Activated CD4-positive, alpha-beta T cell treated with anti-CD3 and anti-CD28 coated beads, Interleukin-2, Interleukin-4, amounts not matched to agents 100 ng/mL and 50 ng/mL, durations not matched to agents 16 hours and 8 hours (primary cell): ENCODE measurements at places on chromosomes 1 and 21.

- DNase-seq, result peak; percentile 39
These were observed 1.1 kb upstream of the GTF2B start for GRCh38 chr1:88892357-88892877.

DNA sequence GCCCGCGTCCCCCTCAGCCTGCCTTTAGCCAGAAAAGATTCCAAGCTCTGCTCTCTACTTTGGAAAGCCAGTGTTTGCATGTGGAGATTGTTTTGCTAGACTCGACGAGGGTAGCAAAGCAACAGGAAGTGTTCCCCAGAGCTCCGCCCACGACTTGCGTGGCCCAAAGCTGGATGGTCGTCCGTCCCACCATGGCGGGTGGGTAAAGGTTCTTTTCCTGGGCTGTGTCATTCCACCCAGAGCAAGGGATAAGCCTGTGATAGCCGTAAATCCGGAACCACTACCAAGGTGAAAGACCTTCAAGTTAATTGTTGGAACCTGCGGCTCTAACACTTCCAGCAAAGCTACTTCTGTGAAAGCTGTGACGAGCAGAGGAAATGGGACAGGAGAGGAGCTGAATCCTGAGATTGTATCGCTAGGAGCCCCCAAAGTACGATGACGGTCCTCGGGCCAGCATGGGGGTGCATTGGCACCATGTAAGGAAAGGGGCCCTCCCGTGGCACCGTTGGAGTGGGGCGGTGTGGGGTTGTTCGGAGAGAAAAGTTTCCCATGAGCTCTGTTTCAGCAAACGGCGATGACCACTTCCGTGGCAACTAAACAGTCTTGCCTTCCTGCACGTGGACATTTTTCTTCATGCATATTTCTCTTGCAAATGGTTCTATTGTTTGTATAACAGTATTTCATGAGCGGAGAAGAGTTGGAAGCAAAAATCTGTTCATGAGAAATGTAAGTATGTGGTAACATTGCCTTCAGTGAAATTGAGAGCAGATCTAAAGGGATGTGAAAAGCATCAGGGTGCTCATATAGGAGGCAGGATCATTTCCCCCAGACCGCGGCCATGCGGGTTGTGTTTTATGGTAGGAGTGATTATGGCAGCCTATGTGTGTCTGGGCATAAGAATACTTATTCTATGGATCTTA is 8.4 kb downstream of the MX2 start:
- DNase-seq, result peak; percentile 15

GRCh38 chr1:162660574-162660973 is 28.3 kb downstream of the DDR2 start:
- no peak for DNase-seq

GRCh38 chr1:193555662-193556441 is 369.4 kb upstream of the B3GALT2 start:
- DNase-seq, result no peak

GRCh38 chr1:216686860-216687766 is 36.1 kb downstream of the ESRRG start:
- DNase-seq, result no peak

DNA sequence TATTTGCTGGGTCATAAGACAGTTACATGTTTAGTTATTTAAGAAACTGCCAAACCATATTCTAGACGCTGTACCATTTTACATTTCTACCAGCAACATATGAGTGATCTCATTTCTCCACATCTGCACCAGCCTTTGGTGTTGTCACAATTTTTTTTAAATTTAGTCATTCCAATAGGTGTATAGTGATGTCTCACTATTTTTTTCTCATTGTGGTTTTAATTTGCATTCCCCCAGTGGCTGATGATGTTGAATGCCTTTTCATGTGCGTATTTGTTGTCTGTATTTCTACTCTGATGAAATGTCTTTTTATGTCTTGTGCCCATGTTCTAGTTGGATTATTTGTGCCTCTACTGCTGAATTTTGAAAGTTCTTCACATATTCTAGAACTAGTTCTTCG is 38.4 kb downstream of the NFASC start:
- DNase-seq, result no peak

GRCh38 chr1:239719642-239720258 is 333.4 kb downstream of the CHRM3 start:
- DNase-seq, result peak; percentile 81

GRCh38 chr1:204894031-204894430 is 23.4 kb downstream of the NFASC start:
- DNase-seq, result no peak

DNA sequence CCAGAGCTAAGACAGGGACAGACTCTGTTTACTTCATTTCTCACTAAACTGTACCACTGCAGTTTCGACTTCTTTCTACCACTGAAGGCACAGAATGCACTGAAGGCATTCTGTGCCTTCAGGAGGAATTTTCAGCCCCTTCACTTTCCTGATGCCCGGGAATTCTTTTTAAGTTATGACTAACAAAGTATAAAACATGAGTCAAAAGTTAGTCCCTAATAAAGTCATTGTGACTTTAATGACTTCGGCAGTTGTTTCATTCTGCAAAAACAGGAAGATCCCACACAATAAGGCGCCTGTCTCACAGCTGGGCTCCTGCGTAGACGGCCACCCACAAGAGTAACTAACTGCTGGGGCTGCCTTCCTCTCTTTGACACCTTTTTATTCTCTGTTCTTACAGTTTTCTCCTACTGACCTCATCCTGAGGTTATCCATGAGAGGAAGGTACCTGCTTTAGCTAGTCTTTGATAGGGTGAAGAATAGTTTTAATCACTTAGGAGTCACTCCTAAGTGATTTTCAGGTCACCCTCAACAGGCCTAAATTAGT is 183.9 kb upstream of the SGIP1 start:
- DNase-seq, result no peak

- DNase-seq, result no peak
These were observed 62.7 kb downstream of the PLPP3 start for GRCh38 chr1:56516539-56517252.

GRCh38 chr1:24562625-24563024 is 6.7 kb downstream of the NCMAP start:
- no peak for DNase-seq

- DNase-seq, result no peak
These were observed 13.7 kb upstream of the KRTAP19-5 start for GRCh38 chr21:30515681-30516080.

DNA sequence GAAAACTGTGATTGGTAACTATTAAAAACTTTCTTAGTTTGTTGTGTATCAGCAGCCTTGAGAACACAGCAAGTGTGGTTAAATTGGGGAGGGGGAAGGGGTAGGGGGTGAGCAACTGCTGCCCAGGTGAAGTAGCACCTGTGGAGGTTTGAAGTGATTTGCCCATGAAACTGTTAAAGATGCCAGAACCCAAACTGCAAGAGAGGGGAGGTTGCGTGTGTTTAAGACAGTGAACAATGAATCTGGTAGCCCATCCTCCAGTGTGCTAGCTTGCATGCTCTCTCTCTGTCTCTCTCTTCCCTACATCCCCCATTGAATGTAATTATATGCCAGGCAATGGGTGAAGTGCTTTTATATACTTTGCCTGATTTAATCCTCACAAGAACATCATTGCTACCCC is 154.7 kb downstream of the RUNX1 start:
- DNase-seq, result no peak

DNA sequence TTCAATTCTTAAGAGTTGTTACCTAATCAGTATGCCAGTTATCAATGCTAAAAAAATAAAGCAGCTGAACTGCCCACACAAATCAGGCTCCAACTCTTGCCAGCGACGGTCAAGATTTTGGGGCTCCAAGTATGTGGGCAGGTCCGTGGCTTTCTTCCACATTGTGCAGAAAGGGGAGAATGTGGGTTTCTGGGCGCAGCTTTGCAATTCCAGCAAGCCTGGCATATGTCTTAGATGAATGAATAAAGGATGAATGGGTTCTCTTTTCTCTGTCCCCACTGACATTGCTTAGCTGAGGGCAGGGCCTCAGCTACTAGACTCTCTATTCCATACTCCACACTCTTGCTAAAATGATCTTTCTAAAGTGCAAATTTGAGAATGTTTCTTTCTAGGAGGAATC is 42.4 kb downstream of the NENF start:
- no peak for DNase-seq

DNA sequence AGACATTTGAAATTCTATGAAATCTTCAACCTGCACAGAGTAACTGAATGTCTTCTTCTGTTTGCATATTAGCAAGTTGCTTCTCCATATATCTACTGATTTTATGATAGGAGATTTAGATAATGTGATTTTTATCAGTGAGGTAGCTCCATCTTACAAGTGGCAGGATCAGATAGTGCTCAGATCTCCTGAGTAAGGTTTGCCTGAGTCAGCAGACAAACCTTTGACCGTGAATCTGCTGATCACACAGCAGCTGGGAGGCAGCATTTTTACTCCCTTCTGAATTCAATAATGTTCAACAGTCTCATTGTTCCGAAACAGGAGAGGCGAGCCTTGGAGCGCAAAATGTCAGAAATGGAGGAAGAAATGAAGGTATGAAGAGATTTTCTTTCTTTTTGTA is 141.4 kb downstream of the SYT2 start:
- DNase-seq, result no peak

DNA sequence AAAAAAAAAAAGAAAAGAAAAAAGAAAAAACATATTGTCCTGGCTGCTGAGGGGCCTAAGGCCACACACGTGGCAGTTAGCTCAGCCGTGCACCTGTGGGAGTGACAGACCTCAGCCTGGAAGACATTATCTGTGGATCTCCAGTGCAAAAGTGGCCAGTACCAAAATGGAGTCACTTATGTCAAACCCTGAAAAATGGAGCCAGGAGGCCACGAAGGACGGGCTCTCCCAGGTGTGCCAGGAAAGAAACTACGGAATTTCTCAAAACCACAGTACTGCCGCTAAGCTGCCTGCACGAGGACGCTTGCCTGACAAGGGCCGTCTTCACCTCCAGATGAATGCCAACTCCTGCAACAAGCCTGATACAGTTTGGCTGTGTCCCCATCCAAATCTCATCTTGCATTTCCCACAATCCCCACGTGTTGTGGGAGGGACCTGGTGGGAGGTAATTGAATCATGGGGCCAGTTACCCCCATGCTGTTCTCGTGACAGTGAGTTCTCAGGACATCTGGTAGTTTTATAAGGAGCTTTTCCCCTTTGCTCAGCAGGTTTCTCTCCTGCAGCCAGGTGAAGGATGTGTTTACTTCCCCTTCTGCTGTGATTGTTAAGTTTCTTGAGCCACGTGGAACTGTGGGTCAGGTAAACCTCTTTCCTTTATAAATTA is 5.3 kb upstream of the MIB2 start:
- DNase-seq, result no peak

DNA sequence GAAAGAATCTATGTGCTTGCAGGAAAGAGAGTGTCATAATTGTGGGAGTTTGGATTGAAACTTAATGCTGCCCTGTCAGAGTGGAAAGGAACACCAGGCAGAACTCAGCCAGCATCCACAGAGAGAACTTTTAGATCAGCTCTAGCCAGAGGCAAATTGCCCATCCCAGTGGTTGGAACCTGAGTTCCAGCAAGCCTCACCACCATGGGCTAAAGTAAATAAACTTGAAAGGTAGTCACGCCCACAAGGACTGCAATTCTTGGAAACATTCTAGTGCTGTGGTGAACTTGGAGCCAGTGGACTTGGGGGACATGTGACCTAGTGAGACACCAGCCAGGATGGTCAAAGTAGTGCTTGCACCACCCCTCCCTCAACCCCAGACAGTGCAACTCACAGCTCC is 571.6 kb downstream of the LRRIQ3 start:
- no peak for DNase-seq

DNA sequence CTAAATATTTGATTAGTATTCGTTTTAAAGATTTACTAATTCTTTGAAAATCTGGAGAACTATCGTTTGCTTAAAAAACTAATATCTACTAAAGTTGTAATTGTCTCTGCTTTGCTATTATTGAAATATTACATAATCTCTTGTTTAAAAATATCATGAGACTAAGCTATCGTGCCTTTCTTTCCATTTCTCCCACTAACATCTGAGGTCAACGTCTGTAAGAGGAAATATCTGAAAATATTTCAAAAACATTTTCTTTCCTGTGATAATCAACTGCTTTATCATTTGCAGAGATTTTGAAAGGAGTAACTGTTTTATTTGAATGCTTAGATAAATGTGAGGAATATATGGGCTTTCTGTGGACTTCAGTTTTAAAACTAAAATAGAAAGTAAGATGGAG is 694.1 kb downstream of the USP25 start:
- DNase-seq, result no peak

GRCh38 chr1:172185211-172185610 is 235.3 kb upstream of the C1orf105 start:
- no peak for DNase-seq

DNA sequence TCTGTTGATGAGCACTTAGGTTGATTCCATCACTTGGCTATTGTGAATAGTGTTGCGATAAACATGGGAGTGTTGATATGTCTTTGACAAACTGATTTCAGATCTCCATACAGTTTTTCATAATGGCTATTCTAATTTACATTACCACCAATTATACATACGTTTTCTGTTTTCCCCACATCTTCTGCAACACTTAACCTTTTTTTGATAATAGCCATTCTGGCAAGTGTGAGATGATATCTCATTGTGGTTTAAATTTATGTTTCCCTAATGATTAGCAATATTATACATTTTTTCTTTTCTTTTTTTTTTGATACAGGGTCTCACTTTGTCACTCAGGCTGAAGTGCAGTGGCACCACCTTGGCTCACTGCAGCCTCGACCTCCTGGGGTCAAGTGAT is 17.0 kb downstream of the SNRPE start:
- DNase-seq, result no peak

DNA sequence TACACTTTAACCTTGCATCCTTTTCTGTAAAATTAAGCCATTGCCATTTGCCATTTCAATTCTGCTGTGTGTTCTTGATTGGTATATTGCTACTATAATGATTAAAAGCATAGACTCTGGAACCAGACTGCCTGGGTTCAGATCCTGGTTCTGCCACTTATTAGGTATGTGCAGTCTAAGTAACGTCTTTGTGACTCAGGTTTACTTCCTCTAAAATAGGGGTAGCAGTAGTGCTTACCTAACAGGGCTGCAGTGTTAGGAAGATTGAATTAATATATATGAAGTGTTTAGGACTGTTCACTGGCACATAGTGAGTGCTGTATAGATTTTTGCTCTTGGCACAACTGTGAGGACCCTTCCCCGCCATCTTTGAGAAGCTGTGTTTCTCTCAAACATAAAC is 4.4 kb downstream of the CDC42 start:
- DNase-seq, result no peak

DNA sequence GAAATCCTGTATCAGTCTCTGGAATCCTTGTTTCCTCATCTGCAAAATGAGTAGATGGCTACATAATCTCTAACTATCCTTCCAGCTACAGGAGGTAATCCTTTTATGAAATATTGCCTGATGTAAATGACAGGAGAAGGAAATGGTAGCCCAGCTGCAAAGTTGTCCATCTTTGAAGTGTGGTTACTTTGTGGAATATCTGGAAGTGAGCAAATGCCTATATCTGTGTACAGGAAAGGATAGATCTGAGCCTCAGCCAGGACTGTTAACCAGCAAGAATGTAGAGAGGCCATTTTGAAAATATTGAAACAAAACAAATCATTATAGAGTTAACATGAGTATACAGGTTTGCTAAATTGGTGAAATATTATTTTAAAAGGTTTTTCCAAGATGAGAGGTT is 74.8 kb upstream of the BMP8A start:
- no peak for DNase-seq

GRCh38 chr1:60055336-60055735 is 18.2 kb downstream of the C1orf87 start:
- DNase-seq, result no peak
